ENCODE measurements at places on chromosomes 4 and X. TPM values are rescaled to one million over a fixed set of nuclear protein-coding genes. Genes with fewer than 3 reads are reported as not detected.

The SYP gene
- 0.59 TPM for total RNA-seq

The NEIL3 gene
- total RNA-seq: 0.89 TPM

The RRH gene
- total RNA-seq: not detected

The TLR10 gene
- total RNA-seq: not detected

The IQSEC2 gene
- total RNA-seq: 8.7 TPM

The PSAPL1 gene
- not detected for total RNA-seq

The TLL1 gene
- total RNA-seq: 0.10 TPM

The GYPE gene
- total RNA-seq: 2.1 TPM

The MRFAP1 gene
- 132 TPM for total RNA-seq
